ENCODE measurements at places on chromosomes 16 and 17.

GRCh38 chr17:37130984-37131446 lies 182.3 kb downstream of the AATF start:
- DNase-seq = no peak

DNA sequence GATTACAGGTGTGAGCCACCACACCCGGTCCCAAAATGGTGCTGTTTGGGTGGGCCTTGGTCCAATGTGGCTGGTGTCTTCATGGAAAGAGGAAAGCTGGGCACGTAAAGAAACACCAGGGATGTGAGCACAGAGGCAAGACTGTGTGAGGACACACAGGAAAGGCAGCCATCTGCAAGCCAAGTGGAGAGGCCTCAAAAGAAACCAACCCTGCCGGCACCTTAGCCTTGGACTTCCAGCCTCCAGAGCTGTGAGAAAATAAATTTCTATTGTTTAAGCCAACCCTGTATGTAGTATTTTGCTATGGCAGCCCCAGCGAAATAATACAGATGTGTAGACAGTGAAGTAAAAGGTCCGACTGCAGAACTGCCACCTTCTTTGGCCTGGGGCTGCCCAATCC lies 68.7 kb downstream of the SLC39A11 start:
- DNase-seq = no peak

DNA sequence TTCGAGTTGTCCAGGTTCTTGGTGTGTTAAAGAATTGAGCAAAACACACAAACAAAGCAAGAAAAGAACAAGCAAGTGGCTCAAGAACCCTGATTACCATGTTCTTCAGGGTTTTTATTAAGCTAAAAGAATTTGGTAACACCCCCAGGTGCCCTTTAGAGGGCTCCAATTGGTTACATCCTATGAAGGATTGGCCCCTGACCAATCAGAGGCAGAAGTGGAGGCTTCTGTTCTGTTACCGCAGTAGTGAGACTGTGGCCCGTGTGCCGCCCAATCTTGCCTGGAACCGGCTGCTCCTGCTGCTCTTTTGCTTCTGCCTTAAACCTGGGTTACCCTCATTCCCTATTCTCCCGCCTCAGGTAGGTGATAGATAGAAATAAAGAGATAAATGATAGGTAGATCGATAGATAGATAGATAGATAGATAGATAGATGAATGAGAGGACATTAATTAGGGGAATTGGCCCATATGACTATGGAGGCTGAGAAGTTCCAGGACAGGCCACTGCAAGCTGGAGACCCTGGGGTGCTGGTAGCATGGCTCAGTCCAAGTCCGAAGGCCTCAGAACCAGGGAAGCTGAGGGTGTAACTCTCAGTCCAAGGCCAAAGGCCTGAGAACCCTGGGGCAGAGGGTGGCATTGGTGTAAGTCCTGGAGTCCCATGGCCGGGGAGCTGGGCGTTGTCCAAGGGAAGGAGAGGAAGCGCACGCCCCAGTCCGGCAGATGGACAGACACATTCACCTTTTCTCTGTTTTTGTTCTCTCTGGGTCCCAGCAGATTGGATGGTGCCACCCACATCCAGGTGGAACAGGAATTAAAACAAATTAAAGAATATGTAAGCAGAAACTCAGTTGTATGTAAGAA lies 3.5 kb upstream of the CA5A start:
- no peak for DNase-seq

DNA sequence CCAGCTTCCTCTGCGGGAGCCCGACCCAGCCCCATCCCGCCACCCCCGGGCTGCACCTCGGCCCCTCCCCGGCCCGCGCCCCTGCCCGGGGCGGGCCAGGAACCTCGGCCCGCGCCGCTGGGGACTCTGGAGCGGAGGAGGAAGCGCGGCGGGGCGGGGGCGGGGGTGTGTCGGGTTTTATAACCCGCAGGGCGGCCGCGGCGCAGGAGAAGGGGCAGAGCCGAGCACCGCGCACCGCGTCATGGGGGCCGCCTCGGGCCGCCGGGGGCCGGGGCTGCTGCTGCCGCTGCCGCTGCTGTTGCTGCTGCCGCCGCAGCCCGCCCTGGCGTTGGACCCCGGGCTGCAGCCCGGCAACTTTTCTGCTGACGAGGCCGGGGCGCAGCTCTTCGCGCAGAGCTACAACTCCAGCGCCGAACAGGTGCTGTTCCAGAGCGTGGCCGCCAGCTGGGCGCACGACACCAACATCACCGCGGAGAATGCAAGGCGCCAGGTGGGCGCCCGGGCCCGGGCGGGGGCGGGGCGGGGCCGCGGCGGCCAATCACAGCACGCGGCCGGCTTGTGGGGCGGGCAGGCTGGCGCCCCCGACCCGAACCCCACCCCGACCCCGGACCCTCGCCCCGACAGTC lies at the start of gene ACE:
ACE (plus strand) TSS at position 208 of the 626 bp plus-strand sequence; CDS start at position 242, 34 bp downstream.
- peak; percentile 17 for DNase-seq

DNA sequence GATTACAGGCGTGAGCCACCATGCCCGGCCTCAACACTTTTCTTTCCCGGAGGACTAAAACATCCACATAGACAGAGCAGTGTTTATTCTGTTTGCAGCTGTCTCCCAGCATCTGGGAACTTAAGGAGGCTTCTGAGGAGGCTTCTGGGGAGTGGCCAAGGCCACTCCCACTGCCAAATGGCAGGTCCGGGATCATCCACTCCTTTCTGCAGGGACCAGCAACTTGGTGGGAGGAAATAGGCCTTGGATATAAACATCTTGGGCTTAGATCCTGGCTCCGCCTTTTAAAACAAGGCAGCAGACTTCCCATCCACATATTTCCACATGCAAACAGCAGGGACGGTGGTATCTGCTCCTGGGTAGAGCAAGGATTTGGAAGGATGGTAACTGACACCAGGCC lies 14.1 kb upstream of the SPATA32 start:
- DNase-seq = no peak

GRCh38 chr16:52705122-52705521 lies 158.2 kb upstream of the TOX3 start:
- DNase-seq = no peak

DNA sequence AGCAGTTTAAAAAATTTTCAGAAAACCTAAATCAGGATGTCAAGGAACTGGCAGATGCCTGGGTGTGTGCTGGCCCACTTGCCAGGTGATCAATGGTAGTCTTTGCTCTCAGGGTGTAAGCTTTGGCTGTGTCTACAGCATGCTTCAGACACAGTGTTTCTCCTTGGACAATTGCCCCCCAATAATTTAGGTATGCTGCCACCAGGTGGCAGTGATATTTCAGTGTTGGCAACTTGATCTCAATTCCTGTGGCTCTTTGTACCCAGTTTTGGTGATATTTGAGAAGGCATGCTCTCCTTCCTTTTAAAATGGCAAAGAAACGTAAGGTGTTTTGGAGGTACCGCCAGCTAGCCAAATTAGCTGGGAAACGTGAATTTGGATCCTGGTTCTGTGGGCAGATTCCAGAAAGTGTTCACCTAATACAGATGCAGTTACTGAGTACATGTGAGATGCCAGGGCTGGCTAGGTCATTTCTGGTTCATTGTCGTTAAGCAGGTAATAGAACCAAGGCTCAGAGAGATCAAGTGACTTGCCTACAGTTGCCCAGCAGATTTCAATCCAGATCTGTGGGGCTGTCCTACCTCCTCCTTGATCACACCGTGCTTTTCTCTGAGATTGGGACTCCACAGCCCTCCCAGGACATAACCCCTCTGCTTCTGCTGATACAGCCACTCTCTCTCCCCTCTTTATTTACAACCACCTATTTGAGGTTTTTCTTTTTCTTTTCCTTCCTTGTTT lies 155.6 kb upstream of the PLCG2 start:
- peak; percentile 8 for DNase-seq

GRCh38 chr17:56891751-56892150 lies 22.1 kb downstream of the TRIM25 start:
- DNase-seq = no peak

DNA sequence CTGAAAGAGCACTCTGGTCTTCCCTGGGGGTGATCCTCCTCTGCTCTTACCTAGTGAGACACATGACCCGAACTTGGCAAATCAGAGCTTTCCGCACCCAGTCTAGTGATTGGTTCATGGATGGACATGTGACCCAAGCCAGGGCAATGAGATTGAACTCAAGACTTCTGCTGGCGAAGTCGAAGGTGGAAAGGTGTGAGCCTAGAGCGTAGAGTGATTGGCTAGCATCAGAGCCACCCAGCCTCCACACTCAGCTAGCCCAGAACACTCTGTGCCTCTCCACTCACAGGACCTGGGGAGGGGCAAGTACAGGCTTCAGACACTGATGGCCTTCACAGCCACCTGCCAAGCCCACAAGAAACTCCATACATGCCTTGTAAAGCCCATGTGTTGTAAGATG lies 17.6 kb downstream of the ATPAF2 start:
- no peak for DNase-seq

- no peak for DNase-seq
Measured at GRCh38 chr17:46853896-46854444, 2.6 kb downstream of the WNT9B start.

GRCh38 chr17:16101440-16101839 lies 101.8 kb downstream of the TTC19 start:
- no peak for DNase-seq

DNA sequence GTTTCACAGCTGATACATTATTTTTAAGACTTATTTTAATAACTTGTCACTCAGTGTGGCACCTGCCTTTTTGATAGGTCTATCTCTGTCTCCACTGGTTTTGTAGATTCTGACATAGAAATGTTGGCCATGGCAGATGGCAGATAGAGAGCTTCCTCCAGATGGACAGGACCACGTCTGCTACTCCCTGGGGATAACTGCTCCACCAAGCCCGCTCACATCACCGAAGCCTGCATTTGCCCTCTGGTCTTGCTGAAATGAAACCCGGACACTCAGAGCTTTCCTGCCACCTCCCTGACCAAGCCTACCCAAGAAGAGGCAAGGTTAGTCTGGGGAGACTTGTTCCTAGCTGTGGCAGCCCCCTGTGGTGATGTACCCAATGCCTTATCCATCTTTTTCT lies 16.4 kb upstream of the HAP1 start:
- no peak for DNase-seq

DNA sequence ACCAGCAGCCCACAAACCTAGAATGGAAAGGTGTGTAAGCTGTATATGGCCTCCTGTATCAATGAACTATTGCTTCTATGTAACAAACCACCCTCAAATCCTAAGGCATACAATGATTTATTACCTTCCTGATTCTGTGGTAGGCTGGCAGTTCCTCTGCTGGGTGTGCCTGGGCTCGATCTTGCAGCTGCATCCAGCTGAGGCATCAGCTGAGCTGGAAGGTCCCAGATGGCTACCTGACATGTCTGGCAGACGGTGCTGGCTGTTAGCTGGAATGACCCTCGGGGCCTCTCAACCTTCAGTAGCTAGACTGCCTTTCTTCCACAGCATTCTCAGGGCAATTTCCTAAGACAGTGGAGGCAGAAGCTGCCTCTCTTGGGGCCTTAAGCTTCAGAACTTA lies 152.7 kb downstream of the RAB11FIP4 start:
- no peak for DNase-seq

GRCh38 chr17:40854175-40854814 lies 12.7 kb downstream of the KRT12 start:
- no peak for DNase-seq

DNA sequence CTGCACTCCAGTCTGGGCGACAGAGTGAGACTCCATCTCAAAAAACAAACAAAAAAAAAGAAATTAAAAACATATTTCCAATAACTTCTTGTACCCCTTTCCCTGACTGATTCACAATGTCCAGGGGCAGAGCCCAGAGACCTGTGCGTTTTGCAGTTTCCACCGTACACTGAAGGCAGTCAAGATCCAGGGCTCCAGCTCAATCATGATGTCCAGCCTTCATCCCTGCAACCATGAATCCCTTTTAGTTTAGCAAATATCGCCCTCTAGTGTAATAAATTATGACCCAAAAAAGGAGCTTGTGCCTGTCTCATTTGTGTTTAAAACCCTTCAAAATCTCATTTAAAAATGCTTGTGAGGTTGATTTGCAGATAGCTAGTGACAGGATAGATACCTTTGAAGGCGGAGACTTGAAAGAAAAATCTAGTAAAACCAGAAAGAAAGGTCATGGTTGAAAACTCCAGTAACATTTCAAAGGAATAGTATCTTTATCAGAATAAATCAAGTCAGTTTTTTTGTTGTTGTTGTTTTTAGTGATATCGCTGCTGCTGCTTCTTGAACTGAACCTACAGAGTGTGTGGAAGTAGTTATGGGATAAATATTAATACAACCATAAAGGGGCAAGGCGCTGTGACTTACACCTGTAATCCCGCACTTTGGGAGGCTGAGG lies 3.7 kb upstream of the ERN1 start:
- no peak for DNase-seq

GRCh38 chr17:82031885-82032627 lies 578 bp downstream of the RAC3 start:
- DNase-seq = peak; percentile 37

DNA sequence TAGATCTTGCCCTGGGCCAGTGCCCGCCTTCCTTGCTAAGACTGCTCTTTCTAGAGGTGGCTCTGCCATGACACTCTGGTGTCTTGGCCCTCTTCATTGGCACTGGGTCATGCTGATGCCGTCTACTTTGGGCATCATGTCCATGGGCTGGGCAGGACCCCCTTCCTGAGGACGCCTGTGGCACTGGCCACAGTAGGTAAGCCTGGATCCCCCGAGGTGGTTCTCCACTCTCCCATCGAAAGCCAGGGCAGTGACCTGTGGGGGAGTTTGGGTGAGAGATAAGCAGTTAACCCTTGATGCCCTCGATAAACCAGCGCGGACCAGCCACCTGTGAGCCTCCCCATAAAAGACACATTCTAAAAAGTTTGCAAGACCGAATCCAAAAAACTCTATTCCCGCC lies 20.0 kb upstream of the ITGB4 start:
- no peak for DNase-seq

DNA sequence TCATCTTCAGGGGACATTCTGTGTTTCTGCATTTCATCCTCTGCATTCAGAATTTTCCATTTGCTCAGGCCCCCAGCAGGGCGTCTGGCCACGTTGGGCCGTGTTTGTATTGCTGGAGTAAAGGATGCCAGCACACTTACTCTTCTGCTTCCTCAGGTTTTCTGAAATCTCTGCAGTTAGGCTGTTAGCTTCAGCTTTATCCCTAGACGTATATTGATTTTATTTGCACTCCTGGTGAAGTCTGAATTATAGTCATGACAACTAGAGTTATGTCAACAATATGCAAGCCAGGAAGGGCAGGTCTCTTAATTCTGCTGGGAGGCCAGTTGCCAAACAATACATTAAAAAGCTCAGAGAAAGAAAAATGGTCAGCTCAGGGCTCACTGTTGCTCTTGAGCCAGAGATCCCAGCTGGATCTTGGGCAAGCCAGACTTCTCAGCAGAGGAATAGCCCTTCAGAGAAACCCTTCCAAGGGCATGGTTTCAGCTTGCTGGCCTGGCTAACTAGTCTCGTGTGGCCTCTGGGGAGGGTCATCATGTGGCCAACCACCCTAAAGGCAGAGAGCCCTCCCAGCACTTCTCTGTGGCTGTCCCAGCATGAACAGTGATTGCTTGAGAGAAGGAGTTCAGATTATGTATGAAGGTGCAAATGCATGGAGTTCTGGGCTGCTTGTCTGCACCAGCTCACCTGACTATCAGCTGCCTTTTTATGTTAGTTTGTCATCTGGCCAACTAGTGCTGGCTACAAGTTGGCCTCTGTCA lies 110.2 kb upstream of the CACNG5 start:
- DNase-seq = no peak

Measured in effector memory CD4-positive, alpha-beta T cell (primary cell).